ENCODE measurements at places on chromosomes 3 and 15.

DNA sequence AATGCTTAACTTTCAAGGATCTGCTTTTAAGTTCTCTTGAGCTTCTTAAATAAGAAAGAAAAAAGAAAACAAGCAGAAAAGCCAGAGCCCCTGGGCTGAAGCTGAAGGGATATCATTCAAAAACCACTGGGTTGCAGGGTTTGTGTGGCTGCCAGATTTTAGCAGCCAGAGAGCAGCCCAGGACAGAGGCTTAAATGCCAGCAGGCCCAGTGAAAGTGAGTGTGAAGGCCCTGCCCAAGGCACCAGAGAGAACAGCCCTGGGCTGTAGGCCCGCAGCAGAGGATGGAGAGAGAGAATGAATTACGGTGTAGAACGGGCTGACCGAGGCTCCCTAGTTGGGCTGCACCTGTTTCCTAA is 106.3 kb upstream of the BOC start:
- DNase-seq: no peak

DNA sequence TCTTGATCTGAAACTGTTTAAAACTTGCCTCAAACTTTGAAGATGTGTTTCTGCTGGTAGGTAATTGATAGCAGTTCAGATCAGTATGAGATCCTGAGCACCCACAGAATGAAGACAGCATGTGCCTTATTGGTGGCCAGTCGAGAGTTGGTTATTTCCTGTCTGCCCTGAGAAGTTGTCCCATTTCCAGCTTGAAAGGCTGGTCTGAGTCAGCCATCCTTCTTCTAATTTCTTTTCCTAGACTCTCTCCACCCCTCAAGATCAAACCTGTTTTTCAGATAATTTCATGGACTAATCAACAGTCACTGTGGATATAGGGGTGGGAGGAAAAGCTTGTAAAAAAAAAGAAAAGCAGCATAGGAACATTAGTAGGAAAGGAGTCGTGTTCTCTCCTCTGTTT is 464.4 kb downstream of the FOXP1 start:
- DNase-seq: no peak

DNA sequence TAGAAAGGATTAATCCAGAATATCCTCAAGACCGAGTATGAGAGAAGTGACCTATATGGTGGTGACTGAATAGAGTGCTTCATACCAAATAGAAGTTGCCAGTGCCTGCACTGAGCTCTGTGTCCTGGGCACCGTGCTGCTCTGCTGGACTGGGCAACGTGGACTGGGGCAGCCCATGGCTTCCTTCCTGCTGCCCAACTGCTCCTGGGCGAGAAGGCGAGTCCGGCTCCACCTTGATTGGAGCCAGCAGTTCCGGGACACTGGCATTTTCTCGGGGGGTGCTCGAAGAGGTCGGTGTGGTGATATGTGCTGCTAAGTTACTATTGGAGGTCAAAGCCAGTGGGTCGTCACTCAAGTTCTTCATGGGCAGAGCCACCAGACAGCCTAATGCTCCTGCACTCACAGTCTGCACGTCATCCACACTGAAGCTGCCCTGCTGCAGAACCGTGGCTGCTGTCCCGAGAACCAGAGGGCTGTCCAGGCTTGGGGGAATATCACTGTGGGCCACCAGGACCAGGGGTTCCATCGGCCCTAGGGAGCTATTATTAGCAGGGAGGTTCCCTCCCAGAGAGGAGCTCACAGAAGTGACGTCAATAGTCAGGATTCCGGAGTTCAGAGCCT is 14.1 kb downstream of the ZXDC start:
- no peak for DNase-seq

- no peak for DNase-seq
These were observed 3.5 kb downstream of the ISLR2 start for GRCh38 chr15:74133694-74134386.

GRCh38 chr3:134487406-134487805 is 1.5 kb downstream of the CEP63 start:
- DNase-seq: peak; percentile 52

- DNase-seq: peak; percentile 34
These were observed 117.7 kb downstream of the GOLIM4 start for GRCh38 chr3:167978071-167978470.

DNA sequence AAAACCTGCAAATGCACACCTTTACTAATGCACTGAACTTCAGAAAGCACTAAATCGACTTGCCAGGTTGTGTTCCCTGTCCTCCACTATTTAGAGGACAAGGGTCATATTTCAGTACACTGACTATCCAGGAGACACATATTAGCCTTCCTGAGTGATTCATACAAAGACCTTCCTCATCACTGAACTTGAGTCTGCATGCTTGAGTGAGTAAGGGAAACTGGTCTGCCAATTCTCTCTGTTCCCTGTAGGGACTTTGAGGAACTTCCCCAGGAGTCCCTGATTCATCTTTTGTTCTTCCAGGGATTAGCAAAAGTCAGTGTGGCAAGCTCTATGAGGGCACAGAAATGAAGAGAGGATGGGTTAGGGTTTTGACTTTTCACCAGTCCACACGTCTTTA is 565.9 kb downstream of the PDCD6IP start:
- DNase-seq: no peak

GRCh38 chr3:176941689-176942088 is 255.6 kb downstream of the TBL1XR1 start:
- DNase-seq: no peak

- DNase-seq: peak; percentile 33
These were observed 613 bp downstream of the ATP1B3 start for GRCh38 chr3:141876891-141877621.

- peak; percentile 91 for DNase-seq
These were observed at the start of gene MYRIP for GRCh38 chr3:39809181-39809994. TSS of gene MYRIP (plus strand) at chr3:39809609. CDS start at chr3:39900817, 91,208 bp downstream.

- DNase-seq: no peak
These were observed 26.7 kb downstream of the KCNMB2 start for GRCh38 chr3:178562947-178563232.

GRCh38 chr3:130529486-130530215 is 12.7 kb downstream of the COL6A6 start:
- DNase-seq: no peak
